ENCODE measurements at places on chromosomes 7 and 10. TPM values are rescaled to one million over a fixed set of nuclear protein-coding genes. Genes with fewer than 3 reads are reported as not detected.

Gene PGAM1
- 207 TPM for total RNA-seq

Gene TUBB8
- total RNA-seq = 0.46 TPM

Gene ARL5B
- 38.0 TPM for total RNA-seq

Gene ICA1
- 9.8 TPM for total RNA-seq

Gene PTN
- 16.2 TPM for total RNA-seq

Gene SPRN
- 0.21 TPM for total RNA-seq

Gene NAT16
- total RNA-seq = not detected

Gene NEUROG3
- total RNA-seq = 0.93 TPM

Gene CCL26
- total RNA-seq = 1.00 TPM

Gene FIGNL1
- total RNA-seq = 15.8 TPM

DNA sequence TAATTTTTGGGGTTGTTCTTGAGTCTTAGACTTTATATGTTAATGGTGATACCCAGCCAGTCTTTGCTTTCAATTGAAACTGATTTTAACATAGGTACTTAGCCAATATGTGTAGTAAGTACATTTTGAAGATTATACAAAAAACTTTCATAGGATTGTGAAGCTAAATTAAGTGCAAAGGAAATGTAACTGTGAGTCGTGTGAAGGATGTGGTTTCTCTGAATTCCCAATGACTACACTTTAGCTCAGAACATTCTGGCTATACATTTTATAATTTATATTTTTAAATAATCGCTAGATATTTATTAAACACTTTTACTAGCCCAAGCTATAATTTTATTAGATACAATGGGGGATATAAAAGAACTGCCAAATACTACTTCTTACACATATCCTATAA is 359.3 kb downstream of the PCLO start:
- no peak overlapping the region for H3K27ac ChIP-seq
- H3K4me1 ChIP-seq = no peaks in the 10 kb centered on the region
- no peaks in the 10 kb centered on the region for H3K27me3 ChIP-seq
- no peaks in the 10 kb centered on the region for H3K36me3 ChIP-seq
- no peak for DNase-seq
- H3K4me3 ChIP-seq = no peak overlapping the region

GRCh38 chr10:124605856-124606812 is 138.0 kb downstream of the FAM53B start:
- no peak overlapping the region for H3K4me3 ChIP-seq
- H3K36me3 ChIP-seq = no peaks in the 10 kb centered on the region
- no peak for DNase-seq
- peaks cover 4% of the 10 kb centered on the region for H3K4me1 ChIP-seq
- no peaks in the 10 kb centered on the region for H3K27me3 ChIP-seq
- H3K27ac ChIP-seq = no peak overlapping the region

GRCh38 chr7:35512716-35513115 is 182.2 kb downstream of the HERPUD2 start:
- no peaks in the 10 kb centered on the region for H3K36me3 ChIP-seq
- no peak overlapping the region for H3K4me3 ChIP-seq
- no peak overlapping the region for H3K27ac ChIP-seq
- DNase-seq = no peak

- H3K27ac ChIP-seq = peak overlapping the region; percentile 32
- H3K27me3 ChIP-seq = no peaks in the 10 kb centered on the region
- peaks cover 20% of the 10 kb centered on the region for H3K36me3 ChIP-seq
- H3K4me1 ChIP-seq = peaks cover 48% of the 10 kb centered on the region
Measured at GRCh38 chr7:44989132-44989531, 10.3 kb upstream of the MYO1G start.

- peaks cover 61% of the 10 kb centered on the region for H3K4me1 ChIP-seq
- no peak overlapping the region for H3K27ac ChIP-seq
- no peak for DNase-seq
- H3K36me3 ChIP-seq = peaks cover 5% of the 10 kb centered on the region
- no peaks in the 10 kb centered on the region for H3K27me3 ChIP-seq
Measured at GRCh38 chr10:110841767-110842267, 29.9 kb upstream of the PDCD4 start.

DNA sequence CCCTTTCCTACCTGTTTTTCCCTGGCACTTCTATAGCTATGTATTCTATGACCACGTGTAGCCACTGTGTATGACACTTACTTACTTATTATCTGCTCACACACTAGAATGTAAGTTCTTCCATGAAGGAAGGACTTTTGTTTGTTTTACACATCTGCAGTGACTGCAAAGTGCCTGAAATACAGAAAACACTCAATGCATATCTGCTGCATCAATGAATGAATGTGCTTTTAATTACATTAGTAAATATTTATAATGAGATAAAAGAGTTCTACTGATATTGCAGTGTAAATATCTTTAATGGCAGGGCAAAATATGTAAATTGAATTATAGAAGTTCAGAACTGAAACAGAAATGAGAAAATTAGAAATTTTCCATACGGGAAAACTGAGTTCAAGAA is 43.5 kb upstream of the CDC14C start:
- DNase-seq = no peak
- H3K27me3 ChIP-seq = peaks cover 9% of the 10 kb centered on the region
- no peak overlapping the region for H3K27ac ChIP-seq
- no peaks in the 10 kb centered on the region for H3K4me1 ChIP-seq
- no peak overlapping the region for H3K4me3 ChIP-seq
- H3K36me3 ChIP-seq = no peaks in the 10 kb centered on the region

DNA sequence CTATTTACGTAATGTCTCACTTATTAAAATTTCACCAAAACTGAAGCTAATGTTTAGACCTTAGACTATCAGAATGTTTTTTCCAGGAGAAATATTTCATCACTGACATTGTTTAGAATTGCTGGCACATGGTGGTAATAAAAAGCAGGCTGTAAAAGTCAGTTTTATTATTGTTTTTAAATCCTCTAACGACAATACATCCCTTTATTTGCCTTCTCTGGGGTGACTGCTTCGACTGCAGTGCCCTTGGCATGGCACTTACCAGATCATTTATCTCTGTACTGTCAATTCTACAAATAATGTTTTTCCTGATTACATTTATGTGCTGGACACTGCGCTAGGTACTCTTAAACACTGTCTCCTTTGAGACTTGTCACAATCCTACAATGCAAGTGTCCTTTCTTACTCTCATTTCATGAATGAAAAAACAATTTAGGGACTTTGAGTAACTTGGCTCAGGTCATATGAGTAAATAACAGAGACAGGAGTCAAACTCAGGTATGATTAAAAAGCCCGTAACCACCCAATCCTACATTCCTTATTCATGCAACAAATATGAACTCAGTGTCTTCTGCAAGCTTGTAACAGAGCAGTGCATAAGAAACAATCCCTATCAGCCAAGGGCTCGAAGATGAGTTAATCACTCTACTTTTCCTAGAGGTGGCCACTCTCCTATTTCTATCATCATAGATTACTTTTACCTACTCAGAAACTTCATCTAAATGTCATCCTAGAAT is 5.6 kb upstream of the ING3 start:
- H3K36me3 ChIP-seq = no peaks in the 10 kb centered on the region
- H3K27me3 ChIP-seq = no peaks in the 10 kb centered on the region
- no peak overlapping the region for H3K27ac ChIP-seq
- H3K4me1 ChIP-seq = peaks cover 15% of the 10 kb centered on the region
- no peak for DNase-seq

GRCh38 chr7:42445691-42446090 is 208.7 kb upstream of the GLI3 start:
- H3K36me3 ChIP-seq = no peaks in the 10 kb centered on the region
- H3K27me3 ChIP-seq = no peaks in the 10 kb centered on the region
- H3K4me3 ChIP-seq = no peak overlapping the region
- H3K27ac ChIP-seq = no peak overlapping the region
- no peak for DNase-seq
- no peaks in the 10 kb centered on the region for H3K4me1 ChIP-seq

DNA sequence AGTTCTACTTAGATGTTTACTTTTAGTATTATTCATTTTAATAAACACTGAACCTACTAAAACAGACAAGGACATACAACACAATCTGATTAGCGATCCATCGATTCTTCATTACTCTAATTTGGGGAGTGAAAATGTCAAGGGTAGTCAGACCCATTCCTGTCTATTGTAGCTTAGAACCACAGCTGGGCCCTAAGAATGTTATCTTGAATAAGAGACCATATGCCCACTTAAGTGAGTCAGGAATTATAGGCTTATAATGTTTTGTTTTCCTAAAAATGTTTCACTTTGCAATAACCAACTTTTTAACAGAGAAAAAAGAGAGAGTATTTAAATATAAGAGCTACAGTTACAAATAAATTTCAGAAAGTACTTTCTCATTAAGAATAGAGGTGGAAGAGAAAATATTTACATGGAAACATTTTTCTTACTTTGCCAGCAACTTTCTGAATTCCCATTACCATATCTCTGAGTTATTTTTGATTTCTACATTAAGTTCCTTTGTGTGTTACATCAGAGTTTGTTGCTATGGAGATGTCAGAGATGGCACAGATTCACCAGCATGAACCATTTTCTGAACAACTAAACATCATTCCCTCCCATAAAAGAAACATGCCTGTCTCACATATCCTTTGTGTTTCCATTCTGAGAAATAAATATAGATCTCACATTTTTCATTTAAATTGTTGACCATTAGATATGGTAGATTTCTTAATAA is 75.4 kb upstream of the SLC13A1 start:
- H3K4me1 ChIP-seq = no peaks in the 10 kb centered on the region
- H3K36me3 ChIP-seq = no peaks in the 10 kb centered on the region
- no peak overlapping the region for H3K27ac ChIP-seq
- no peak for DNase-seq

- H3K4me3 ChIP-seq = no peak overlapping the region
- peaks cover 42% of the 10 kb centered on the region for H3K4me1 ChIP-seq
- no peaks in the 10 kb centered on the region for H3K36me3 ChIP-seq
- H3K27me3 ChIP-seq = no peaks in the 10 kb centered on the region
Measured at GRCh38 chr7:150365194-150365593, 3.4 kb upstream of the REPIN1 start.

DNA sequence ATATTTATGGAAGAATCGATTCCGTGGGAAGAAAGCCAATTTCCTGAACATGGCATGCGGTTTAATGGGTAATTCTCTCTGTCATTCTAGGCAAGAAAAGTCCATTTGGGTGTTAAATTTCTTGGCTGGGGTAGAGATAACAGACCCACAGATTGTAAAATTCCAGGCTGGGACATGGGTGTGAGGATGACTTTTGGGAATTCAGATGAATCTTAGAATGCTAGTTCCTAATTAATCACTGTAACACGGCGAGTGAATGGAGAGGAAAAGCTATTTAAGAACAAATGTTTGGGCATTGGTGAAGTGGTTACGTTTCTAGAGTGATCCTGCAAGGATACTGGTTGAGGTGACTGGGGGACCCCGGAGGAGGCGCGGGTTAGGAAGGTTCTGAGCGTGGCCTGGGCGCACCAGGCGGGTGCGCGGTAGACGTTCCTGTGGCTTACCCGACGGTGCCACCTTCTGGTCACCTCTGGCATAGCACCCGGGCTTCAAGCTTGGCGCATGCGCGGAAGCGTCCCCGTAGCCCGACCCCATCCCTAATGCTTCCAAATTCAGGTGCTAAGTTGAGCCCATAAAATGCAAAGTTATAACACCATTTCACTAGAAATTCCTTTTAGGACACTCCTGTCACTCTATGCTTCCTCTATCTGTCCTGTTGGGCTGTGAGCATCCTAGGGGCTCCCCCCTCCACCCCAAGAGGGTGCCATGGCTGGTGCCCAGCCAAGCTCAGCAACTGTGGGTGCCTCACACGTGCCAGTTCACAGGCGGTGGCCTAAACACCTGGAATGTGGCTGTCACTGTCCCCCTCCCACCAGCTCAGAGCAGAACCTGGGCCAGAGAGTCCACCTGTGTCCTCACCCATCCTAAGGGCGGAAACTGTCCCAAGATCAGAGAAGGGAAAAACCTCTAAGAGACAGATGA is 104.4 kb downstream of the PTPRE start:
- peaks cover 17% of the 10 kb centered on the region for H3K4me1 ChIP-seq
- peak; percentile 90 for DNase-seq
- H3K27ac ChIP-seq = no peak overlapping the region
- peak overlapping the region; percentile 55 for H3K4me3 ChIP-seq
- no peaks in the 10 kb centered on the region for H3K36me3 ChIP-seq
- peaks cover 39% of the 10 kb centered on the region for H3K27me3 ChIP-seq

DNA sequence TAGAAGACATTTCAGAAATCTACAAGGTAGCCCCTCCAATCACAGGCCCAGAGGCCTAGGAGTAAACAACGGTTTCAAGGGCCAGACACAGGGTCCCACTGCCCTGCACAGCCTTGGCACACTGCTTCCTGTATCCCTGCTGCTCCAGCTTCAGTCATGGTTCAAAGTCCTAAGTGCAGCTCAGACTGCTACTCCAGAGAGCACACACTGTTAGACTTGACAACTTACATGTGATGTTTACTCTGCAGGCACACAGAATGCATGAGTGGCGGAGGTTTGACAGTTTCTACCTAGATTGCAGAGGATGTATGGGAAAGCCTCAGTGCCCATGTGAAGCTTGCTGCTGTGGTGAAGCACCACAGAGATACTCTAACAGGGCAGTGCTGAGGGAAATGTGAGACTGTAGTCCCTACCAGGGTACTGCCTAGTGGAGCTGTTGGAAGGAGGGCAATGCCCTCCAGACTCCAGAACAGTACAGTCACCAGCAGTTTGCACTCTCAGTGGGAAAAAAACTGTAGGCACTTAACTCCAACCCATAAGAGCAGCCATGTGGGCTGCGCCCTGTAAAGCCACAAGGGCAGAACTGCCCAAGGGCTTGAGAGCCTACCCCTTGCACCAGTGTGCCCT is 270.0 kb downstream of the ZWINT start:
- H3K4me3 ChIP-seq = no peak overlapping the region
- H3K27ac ChIP-seq = no peak overlapping the region
- H3K27me3 ChIP-seq = no peaks in the 10 kb centered on the region
- no peaks in the 10 kb centered on the region for H3K36me3 ChIP-seq
- DNase-seq = no peak

DNA sequence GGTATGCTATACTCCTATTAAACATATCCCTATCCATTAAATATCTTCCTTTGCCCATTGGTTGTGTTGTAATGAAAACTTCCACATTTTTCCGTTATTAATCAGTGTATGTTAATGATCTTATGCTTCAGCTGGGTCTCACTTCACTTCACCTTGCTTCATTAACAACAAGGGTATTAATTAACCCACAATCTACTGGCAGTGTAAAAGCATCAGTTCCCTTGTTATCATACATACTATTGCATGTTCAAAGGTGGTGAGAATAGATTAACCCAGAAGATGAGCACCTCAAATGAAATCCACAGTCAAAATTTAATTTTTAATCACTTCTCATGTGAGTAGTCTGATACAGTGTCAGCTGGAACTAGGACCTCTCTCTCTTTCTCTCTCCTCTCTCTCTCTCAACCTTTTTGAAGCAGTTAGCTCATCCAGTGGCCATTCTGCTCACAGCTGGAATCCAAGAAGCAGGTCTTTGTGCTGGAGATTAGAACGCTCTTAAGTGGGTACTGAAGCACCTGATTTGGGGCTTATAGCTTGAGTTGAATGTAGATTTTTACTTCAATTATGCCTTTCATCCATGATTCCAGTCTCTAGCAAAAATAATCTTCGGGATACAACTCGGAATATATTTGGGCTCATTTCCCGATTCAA is 172.3 kb downstream of the RAPGEF5 start:
- H3K4me1 ChIP-seq = peaks cover 16% of the 10 kb centered on the region
- peaks cover 16% of the 10 kb centered on the region for H3K36me3 ChIP-seq
- no peaks in the 10 kb centered on the region for H3K27me3 ChIP-seq
- H3K27ac ChIP-seq = no peak overlapping the region
- H3K4me3 ChIP-seq = no peak overlapping the region

- H3K4me1 ChIP-seq = peaks cover 2% of the 10 kb centered on the region
- no peak overlapping the region for H3K4me3 ChIP-seq
- DNase-seq = no peak
- no peaks in the 10 kb centered on the region for H3K27me3 ChIP-seq
Measured at GRCh38 chr10:28587970-28588290, 55.0 kb downstream of the WAC start.

GRCh38 chr10:73253225-73253555 is 746 bp upstream of the MRPS16 start:
- DNase-seq = no peak
- peak overlapping the region; percentile 97 for H3K27ac ChIP-seq
- H3K4me3 ChIP-seq = peak overlapping the region; percentile 97
- H3K4me1 ChIP-seq = peaks cover 18% of the 10 kb centered on the region
- no peaks in the 10 kb centered on the region for H3K27me3 ChIP-seq
